Lung (tissue), 17 donors: ENCODE measurements at places on chromosomes 12 and 14.
A peak's percentile ranks its signal among the peaks of the same experiment; 100 is the strongest.

DNA sequence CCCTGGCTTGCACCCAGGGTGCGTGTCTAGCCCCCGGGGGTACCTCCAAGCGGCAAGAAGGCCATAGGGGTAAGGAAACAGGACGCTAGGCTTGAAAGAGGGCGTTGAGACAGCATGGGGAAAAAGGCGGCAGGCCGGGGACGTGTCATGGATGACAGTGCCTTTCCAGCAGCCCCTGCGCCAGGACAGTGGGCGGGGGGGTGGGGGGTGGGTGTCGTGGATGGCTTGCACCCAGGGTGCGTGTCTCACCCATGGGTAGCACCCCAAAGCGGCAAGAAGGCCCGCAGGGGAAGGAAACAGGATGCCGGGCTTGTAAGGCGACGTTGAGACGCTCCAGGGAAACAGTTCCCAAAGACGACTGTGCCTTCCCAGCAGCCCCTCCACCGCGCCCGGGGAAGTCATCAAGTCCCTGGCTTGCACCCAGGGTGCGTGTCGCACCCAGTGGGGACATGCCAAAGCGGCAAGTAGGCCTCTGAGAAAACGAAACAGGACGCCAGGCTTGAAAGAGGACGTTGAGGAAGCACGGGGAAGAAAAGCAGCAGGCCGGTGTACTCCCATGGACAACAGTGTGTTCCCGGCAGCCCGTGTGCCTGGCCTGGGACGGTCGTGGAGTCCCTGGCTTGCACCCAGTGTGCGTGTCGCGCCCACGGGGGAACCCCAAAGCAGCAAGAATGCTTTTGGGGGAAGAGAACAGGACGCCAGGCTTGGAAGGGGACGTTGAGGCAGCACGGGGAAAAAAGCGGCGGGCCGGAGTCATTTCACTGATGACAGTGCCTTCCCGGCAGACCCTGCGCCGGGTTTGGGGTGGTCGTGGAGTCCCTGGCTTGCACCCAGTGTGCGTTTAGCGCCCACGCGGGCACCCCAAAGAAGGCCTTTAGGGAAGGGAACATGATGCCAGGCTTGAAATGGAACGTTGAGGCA lies 163.5 kb upstream of the ALG10B start:
- DNase-seq: no peak

DNA sequence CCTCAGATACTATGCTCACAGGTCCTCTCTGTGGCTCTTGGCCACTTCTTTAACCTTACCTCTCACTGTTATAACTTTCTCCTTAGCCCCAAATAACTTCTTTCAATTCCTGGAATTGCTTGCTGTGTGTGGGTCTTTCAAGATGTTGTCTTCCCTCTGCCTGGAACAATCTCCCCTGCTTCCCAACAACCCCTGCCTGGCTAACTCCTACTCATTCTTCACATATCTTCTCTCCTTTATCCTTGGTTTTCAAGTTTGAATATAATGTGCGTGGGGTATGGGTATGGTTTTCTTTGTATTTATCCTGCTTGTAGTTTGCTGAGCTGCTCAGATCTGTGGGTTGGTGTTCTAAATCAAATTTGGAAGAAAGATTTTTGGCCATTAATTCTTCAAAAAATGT lies 2.7 kb upstream of the WASHC3 start:
- DNase-seq: no peak

DNA sequence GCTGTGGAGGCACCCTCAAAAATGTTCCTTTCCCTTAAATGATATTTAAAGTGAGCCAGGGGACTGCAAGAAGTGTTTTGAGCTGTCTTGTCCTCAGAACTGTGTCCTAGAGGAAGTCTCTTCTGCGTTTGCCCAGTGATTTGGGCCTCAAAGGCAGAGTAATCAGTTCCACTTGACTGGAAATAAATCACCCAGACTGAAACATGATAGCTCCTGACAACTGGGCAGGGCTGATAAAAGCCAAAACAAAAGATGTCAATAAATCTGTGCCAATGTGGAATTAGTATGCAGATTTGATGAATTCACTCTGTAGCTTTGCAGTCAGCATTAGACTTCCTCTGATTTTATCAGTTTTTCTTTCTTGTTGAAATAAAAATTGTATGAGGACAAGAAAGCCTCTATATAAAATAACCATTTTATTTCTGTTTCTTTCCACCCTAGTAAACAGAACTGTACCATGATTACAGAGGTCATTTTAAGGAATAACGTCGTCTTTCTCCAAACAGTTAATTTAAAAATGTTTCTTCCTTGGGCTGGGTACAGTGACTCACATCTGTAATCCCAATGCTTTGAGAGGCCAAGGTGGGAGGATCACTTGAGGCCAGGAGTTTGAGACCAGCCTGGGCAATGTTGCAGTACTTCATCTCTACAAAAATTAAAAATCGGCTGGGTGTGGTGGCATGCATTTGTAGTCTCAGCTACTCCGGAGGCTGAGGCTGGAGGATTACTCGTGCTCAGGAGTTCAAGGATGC lies 180.8 kb downstream of the ERC1 start:
- DNase-seq: no peak

DNA sequence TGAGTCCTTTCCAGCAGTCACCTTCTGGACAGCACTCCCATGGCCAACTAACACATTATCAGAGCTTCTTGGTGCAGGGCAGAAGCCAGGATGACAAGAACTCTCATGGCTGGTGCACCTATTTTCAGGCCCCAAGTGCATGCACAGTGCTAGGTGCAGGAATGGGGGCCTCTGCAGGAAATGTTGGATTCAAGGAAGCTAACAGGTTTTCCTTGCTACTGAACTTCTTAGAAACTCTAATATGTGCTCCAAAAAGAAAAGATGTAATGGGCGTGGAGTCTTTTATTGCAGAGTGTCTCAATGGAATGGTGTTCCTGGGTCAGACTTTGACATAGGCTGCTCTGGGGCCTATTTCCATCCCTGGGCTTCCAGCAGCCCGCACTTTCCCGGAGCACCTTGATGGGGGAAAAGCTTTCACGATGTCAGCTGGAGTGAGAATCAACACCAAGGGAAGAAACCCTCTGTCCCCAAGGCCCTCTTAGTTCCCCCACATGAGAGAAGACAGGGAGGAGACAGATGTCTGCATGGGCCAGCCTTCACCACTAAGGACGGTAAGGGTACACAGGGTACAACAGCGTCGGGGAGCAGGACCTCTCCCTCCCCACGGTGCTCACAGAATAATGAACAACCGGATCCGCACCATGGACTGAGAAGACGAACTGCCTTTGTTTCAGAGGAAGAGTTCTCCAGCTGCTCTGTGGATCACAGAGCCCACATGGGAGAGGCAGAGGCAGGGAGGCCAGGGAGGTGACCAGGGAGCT lies 6.9 kb downstream of the KRT3 start:
- no peak for DNase-seq

GRCh38 chr14:103121121-103121845 lies 2.0 kb upstream of the TNFAIP2 start:
- no peak for DNase-seq

- DNase-seq: no peak
Observed at GRCh38 chr12:112777387-112778310, 13.9 kb upstream of the RPH3A start.

DNA sequence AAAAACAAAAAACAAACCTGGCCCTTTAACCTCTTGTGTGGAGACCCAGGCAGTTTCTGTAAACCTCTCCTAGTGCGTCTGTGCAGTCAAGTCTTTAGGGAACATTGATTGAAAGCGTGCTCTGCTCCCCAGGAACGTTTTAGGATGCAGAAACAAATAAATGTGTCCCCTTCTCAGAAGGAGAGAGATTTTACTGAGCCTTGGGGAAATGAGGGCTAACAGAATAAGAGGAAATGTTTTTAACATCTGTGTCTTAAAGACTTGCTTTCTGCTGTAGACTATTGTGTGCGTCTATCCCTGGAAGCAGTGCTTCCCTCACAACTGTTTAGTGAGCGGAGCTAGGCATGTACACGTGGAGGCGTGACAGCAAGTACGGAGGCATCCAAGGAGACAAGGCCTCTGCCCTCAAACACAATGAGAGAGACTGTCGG lies 54.3 kb downstream of the TECPR2 start:
- no peak for DNase-seq

GRCh38 chr14:101595887-101596721 lies 34.8 kb downstream of the DIO3 start:
- DNase-seq: no peak

GRCh38 chr12:82530394-82530793 lies 156.3 kb upstream of the TMTC2 start:
- DNase-seq: no peak

DNA sequence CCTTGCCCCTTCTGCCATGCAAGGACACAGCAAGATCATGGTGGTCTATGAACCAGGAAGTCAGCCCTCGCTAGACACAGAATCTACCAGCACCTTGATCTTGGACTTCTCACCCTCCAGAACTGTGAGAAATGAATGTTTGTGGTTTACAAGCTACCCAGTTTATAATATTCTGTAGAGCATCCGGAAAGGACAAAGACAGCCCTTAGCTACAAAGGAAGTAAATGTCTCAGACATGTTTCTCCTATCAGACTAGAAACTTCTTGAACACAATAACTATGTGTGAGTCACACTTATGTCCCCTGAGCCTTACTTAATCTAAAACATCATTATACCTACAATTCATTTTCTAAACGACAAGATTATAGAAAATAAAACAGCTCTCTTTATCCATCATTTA lies 176.7 kb downstream of the KLHL28 start:
- no peak for DNase-seq

- DNase-seq: no peak
Observed at GRCh38 chr12:101459642-101460346, 15.3 kb upstream of the SPIC start.

- DNase-seq: peak; percentile 81
Observed at GRCh38 chr14:90556012-90556477, 159.2 kb downstream of the CALM1 start.

DNA sequence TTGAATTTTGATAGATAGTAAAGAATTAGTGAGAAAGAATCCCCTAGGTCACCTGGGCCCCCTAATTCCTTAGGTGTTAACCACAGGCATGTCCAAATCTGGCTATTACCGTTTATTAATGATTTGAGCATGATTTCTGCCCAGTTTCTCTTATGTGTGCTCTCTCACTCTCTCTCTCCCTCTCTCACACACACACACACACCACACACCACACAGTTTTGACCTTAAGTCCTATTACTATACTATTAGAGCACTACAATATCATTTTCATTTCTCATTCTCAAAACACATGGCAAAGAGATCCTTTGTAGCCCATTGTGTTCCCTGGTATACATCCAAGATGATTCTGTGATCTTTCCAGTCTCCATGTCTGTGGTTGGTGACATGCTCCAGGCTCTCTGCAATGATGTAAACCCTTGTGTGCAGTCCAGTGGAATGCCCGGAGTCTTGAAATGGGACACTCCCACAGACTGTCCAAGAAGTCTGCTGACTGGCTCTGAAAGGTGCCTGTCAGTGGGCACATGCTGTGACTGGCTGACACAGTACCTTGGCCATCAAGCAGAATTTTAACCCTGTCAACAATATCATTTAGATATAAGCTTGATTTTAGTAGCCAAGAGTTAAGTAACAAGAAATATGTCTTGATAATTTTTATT lies 96.2 kb downstream of the FIGNL2 start:
- peak; percentile 90 for DNase-seq

DNA sequence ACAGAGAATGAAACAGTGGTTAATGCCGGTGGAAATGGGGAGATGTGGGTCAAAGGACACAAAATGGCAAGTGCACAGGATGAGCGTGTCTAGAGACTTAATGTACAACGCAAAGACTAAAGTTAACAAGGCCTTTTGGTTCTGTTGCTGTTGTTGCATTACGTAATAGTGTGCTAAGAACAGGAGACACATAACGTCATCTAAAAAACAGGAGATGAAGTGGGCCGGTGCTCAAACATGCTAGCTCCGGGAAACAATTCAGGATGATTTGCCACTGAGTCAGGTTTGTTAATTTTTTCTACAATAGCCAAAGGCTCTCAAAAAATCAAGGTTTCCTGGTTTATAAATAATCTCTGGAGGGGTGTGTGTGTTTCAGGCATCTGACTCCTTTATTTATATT lies 55.5 kb downstream of the ETV6 start:
- DNase-seq: peak; percentile 44

- peak; percentile 66 for DNase-seq
Observed at GRCh38 chr12:130633771-130634170, 82.3 kb downstream of the RIMBP2 start.

DNA sequence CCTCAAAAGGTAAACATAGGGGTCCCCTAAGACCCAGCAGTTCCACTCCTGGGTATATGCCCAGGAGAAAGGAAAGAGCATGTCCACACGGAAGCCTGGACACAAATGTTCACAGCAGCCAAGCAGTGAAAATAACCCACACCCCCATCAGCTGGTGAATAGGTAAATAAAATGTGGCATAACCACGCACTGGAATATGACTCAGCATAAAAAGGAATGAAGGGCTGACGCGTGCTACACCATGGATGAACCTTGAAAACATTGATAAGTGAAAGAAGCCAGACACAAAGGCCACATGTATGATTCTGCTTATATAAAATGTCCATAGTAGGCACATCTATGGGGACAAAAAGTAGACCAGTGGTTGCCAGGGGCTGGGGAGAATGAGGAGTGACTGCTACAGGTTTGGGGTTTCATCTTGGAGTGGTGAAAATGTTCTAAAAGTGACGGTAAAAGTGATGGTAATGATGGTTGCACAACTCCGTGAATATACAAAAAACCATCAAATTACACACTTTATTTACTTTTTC lies 3.8 kb upstream of the SCARB1 start:
- no peak for DNase-seq

GRCh38 chr12:25651931-25652330 lies 98.8 kb upstream of the LMNTD1 start:
- DNase-seq: no peak

- DNase-seq: peak; percentile 85
Observed at GRCh38 chr12:95215949-95216348, 1.3 kb downstream of the FGD6 start.

GRCh38 chr12:90098132-90098779 lies 389.6 kb upstream of the ATP2B1 start:
- no peak for DNase-seq

DNA sequence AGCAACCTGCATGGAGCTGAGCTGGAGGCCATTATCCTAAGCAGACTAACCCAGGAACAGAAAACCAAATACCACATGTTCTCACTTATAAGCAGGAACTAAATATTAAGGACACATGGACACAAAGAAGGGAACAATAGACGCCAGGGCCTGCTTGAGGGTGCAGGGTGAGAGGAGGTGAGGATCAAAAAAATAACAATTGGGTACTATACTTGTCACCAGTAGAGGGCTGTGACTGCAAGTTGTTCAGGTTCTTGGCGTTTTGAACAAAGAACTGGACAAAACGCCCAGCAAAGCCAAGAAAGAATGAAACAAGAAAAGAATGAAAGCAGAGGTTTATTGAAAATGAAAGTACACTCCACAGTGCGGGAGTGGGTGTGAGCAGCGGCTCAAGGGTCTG lies 208.5 kb upstream of the NEDD1 start:
- no peak for DNase-seq

DNA sequence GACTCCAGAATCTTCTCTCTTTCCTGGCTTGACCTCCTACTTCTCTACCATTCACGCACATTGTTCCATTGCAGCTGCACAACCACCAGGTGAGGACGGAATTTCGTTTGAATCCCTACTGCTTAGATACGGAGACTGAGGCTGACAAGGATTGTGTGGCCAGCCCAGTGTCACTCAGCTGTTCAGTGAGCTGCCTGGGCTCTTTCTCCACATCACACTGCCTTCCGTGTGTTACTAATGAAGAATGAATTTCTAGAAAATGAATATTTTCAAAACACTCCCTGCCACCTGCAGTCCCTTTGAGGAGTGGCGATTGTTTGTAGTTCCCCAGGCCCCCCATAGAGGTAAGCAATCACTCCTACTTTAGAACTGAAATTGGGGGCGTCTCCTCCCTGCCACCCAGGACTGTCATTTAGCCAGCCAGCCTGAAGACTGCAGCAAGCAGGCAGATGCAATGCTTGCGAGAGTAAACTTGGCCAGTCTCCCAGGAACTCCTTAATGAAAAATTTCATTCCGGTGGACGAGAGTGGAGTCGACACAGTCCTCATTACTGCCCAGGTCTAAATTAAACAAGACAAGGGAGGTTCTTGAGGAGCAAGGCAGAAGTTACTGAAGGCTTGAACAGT lies 239.7 kb downstream of the SLC41A2 start:
- peak; percentile 77 for DNase-seq
